ENCODE measurements at places on chromosomes 1 and 21.
A peak's percentile ranks its signal among the peaks of the same experiment; 100 is the strongest.

DNA sequence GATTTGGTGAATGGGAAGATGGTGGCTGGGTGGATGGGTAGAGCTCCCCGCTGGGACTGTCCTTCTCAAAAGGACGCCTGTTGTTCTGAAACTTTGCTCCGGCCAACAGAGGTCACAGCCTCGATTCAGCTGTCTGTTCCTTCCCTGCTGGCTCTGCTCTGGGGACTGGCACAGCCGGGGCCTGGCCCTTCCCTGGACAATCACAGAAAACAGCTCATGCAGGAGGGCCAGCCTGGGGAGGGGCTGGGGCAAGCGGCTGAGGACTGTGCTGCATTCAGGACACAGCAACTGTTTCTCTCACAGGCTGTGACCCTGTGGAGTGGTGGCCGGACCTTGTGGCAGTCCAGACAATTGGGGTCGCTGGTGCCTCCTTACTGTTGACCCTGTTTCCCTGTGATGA lies 110.7 kb upstream of the TMEM51 start:
- DNase-seq, result no peak
- H3K27ac ChIP-seq, result no peak overlapping the region
- no peak overlapping the region for H3K4me3 ChIP-seq
- H3K36me3 ChIP-seq, result no peaks in the 10 kb centered on the region

DNA sequence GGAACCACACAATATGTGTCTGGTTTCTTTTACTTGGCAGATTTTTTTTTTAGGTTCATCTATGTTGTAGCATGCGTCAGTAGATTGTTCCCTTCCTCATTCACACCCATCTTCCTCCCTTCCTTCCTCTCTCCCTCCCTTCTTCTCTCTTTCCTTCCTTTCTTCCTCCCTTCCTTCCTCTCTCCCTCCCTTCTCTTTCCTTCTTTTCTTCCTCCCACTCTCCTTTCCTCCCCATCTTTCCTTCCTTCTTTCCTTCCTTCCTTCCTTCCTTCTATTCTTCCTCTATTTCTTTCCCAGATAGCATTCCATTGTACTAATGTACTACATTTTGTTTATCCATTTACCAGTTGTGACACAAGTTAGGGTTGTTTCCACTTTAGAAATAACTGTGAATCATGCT lies 218.0 kb downstream of the RGS7 start:
- H3K36me3 ChIP-seq, result no peaks in the 10 kb centered on the region
- no peak overlapping the region for H3K4me3 ChIP-seq
- DNase-seq, result no peak
- no peak overlapping the region for H3K27ac ChIP-seq

DNA sequence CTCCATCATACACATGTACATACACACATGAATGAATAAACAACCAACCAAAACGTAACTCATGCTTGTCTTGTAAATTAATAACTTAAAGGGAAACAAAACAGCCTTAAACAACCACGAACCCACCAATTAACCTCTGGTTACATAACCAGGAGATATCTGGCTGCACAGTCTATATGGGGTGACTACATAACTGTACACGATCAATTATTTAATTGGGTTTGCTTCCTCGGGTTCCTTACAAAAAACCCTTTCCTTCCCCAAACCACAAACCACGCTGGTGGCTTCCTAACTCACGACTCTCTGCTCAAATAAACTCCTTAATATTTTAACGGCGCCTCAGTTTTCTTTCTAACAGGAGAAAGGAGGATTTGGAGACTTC lies 744 bp downstream of the ZNF670 start:
- H3K27ac ChIP-seq, result no peak overlapping the region
- no peak for DNase-seq

GRCh38 chr1:216456682-216457081 lies 33.4 kb upstream of the USH2A start:
- no peak for DNase-seq
- no peaks in the 10 kb centered on the region for H3K4me1 ChIP-seq
- no peaks in the 10 kb centered on the region for H3K27me3 ChIP-seq
- no peak overlapping the region for H3K4me3 ChIP-seq

DNA sequence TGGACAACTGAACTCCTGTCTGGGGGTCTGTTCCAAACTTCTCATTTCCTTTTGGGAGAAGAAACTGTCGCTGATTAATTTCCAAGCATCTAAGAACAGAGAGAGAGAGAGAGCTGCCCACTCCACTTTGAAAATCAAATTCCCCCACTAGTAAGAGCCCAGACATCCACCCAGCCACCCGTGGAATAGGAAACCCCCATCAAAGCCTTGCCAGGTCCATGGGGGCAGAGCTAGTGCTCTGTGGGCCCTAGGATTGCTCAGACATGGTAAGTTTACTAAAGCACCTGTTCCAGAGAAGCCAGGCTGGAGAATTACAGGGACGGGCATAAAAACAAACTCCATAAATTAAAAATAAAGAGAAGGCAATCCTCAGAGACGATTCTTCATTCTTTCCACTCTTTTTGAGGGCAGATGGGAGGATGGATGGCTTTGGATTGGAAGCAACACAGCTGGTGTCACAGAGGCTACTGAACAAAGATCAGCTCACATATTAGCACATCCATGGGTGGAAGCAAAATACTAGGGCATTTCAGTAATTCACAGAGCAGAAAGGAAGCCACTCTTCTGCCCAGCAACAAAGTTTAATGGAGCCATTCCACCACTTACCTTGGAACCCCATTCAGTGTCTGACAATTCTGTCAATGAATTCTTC lies 103.9 kb downstream of the COLGALT2 start:
- no peak for DNase-seq
- H3K36me3 ChIP-seq, result no peaks in the 10 kb centered on the region
- no peak overlapping the region for H3K4me3 ChIP-seq
- H3K27ac ChIP-seq, result no peak overlapping the region

DNA sequence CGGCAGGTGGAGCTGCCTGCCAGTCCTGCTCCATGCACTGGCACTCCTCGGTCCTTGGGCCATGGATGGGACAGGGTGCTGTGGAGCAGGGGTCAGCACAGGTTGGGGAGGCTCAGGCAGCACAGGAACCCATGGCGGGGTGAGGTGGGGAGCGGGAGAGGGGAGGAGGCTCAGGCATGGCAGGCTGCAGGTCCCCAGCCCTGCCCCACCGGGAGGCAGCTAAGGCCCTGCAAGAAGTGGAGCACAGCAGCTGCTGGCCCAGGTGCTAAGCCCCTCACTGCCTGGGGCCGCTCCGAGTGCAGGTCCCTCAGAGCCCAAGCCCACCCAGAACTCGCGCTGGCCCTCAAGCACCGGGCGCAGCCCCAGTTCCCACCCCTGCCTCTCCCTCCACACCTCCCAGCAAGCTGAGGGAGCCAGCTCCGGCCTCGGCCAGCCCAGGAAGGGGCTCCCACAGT lies 691 bp upstream of the GBP5 start:
- H3K4me3 ChIP-seq, result peak overlapping the region; percentile 88
- H3K27me3 ChIP-seq, result no peaks in the 10 kb centered on the region
- H3K36me3 ChIP-seq, result peaks cover 30% of the 10 kb centered on the region

- no peak for DNase-seq
- no peak overlapping the region for H3K4me3 ChIP-seq
- no peaks in the 10 kb centered on the region for H3K4me1 ChIP-seq
- H3K36me3 ChIP-seq, result peaks cover 31% of the 10 kb centered on the region
Measured at GRCh38 chr21:15868940-15869339, 139.2 kb downstream of the USP25 start.

- H3K27me3 ChIP-seq, result no peaks in the 10 kb centered on the region
- H3K27ac ChIP-seq, result peak overlapping the region; percentile 59
- no peaks in the 10 kb centered on the region for H3K36me3 ChIP-seq
- DNase-seq, result peak; percentile 86
- peak overlapping the region; percentile 89 for H3K4me3 ChIP-seq
Measured at GRCh38 chr1:2199042-2199810, 4.7 kb upstream of the FAAP20 start.

DNA sequence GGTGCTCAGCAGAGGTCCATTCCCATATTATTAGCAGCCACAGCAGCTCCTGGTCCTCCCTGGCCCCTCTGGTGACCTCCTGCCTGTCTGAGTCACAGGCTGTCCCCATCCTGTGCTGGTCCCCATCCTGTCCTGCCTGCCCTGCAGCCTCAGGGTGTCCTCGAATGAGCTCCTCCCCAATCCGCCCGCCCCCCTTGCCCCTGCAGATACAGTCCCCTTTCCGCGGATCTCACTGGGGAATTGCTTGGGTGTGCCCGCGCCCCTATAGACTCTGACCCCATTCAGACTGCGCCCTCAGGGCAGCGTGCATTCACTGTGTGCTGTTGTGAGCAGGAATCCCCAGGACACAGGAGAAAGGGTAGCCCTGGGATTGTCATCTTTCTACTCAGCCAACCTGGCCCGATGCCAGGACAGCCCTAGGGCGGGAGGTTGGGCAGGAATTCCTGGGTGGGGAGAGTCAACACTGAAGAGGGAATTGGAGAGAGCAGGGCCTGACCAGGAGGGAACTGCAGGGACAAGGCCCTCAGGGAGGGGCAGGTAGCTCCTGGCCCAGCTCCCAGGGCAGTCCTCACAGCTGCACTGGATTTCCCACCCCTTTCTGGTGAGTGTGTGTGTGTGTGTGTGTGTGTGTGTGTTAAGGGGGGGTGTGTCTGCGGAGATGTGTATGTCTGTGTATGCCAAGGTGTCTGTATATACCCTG lies 1.1 kb upstream of the GUCA2A start:
- H3K4me1 ChIP-seq, result no peaks in the 10 kb centered on the region
- no peak for DNase-seq
- no peaks in the 10 kb centered on the region for H3K27me3 ChIP-seq
- H3K4me3 ChIP-seq, result no peak overlapping the region
- H3K27ac ChIP-seq, result no peak overlapping the region

DNA sequence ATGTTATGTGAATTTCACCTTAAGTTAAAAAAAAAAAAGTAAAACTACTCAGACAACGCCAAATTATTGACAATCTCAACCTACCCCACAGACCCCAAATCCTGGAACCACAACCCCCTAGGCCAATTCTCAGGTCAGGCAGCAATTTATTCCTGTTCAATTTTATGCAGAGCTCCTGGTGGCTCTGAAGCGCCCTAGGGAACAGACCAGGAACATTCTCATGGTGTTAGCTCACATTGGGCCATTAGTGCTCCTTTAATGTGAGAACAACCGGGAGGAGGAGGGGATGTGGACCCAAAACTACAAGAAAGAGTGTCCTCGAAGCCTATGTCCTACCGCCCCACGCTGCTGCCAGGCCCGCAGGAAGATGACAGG lies 403 bp upstream of the PSEN2 start:
- peaks cover 23% of the 10 kb centered on the region for H3K4me1 ChIP-seq
- no peak overlapping the region for H3K27ac ChIP-seq
- H3K27me3 ChIP-seq, result peaks cover 6% of the 10 kb centered on the region
- H3K4me3 ChIP-seq, result peak overlapping the region; percentile 79
- H3K36me3 ChIP-seq, result no peaks in the 10 kb centered on the region
- no peak for DNase-seq

DNA sequence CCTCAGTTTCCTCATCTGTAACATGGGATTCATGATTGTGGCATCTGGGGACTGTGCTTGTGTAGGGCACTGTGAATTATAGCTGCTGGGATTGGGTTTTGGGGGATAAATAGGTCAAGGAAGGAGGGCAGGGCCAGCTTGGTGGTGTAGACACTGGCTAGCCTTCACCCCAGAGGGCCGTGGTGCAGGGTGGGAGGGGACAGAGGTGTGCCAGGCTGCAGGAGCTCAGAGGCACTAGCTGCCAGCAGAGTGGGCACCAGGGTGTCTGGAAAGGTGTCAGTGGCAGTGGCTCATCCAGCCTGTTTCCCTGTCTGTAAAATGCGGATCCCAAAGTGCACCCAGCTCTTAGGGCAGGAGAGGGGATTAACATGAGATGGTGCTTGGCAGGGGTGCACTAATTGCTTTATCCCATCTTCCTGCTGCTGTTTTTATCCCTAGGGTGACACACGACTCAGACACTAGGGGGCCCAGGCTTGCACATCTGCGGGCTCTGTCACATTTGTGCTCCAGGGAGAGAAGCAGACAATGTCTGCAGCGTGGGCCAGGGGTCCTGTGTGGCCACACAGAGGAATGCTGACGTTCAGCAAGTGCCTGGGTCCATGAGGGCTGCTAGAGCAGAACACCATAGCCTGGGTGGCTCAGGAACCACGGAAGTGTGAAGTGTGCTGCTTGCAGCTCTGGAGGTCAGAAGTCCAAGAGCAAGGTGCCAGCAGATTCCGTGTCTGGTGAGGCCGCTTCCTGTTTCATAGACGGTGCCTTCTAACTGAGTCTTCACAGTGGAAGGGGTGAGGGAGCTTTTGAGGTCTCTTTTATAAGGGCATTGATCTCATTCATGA lies 19.3 kb downstream of the OBSCN start:
- no peaks in the 10 kb centered on the region for H3K4me1 ChIP-seq
- no peak for DNase-seq
- H3K27me3 ChIP-seq, result no peaks in the 10 kb centered on the region
- no peak overlapping the region for H3K4me3 ChIP-seq
- H3K36me3 ChIP-seq, result peaks cover 66% of the 10 kb centered on the region

- H3K36me3 ChIP-seq, result no peaks in the 10 kb centered on the region
- H3K27ac ChIP-seq, result no peak overlapping the region
- no peak overlapping the region for H3K4me3 ChIP-seq
- no peak for DNase-seq
- no peaks in the 10 kb centered on the region for H3K4me1 ChIP-seq
- no peaks in the 10 kb centered on the region for H3K27me3 ChIP-seq
Measured at GRCh38 chr1:245301921-245302320, 147.1 kb downstream of the KIF26B start.

DNA sequence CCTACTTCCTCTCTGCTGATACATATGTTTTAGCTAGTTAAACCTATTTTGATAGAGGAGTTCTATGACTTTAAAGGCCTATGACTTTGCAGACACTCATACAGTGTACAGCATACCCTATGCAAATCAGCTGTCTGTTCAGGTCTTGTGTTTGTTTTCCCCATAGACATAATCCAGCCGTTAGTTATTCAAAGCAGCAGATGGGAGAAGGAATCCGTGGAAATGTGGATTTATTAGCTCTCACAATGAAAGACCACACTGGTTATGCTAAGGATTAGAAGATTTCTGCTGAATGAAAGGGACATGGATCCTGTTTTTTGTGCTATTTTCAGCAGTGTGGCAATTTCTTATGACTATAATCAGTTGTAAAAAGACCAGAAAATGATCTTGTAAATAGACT lies 59.8 kb downstream of the MAST2 start:
- H3K4me3 ChIP-seq, result no peak overlapping the region
- H3K27ac ChIP-seq, result no peak overlapping the region
- peaks cover under 1% of the 10 kb centered on the region for H3K36me3 ChIP-seq
- DNase-seq, result no peak
- peaks cover 29% of the 10 kb centered on the region for H3K4me1 ChIP-seq
- no peaks in the 10 kb centered on the region for H3K27me3 ChIP-seq

- H3K27ac ChIP-seq, result peak overlapping the region; percentile 98
- DNase-seq, result no peak
- H3K4me3 ChIP-seq, result peak overlapping the region; percentile 96
- peaks cover 82% of the 10 kb centered on the region for H3K36me3 ChIP-seq
Measured at GRCh38 chr1:37480581-37481288, 6.4 kb downstream of the ZC3H12A start.

GRCh38 chr1:115908565-115909274 lies 67.6 kb upstream of the SLC22A15 start:
- no peak overlapping the region for H3K4me3 ChIP-seq
- peaks cover 20% of the 10 kb centered on the region for H3K27me3 ChIP-seq
- no peak for DNase-seq
- no peaks in the 10 kb centered on the region for H3K4me1 ChIP-seq
- H3K36me3 ChIP-seq, result no peaks in the 10 kb centered on the region

Measured in activated T-helper 2 cell treated with anti-CD3 and anti-CD28 coated beads, Interferon-gamma antibody, Interleukin-2, Interleukin-4, amounts not matched to agents 10 μg/mL and 5 μg/mL and 100 μg/mL, durations not matched to agents 14 hours and 24 hours and 36 hours (primary cell).